ENCODE measurements at places on chromosomes 4 and X.

GRCh38 chrX:55007656-55008055 is 7.5 kb downstream of the APEX2 start:
- peak; percentile 76 for DNase-seq

GRCh38 chr4:148266240-148266639 is 176.0 kb downstream of the NR3C2 start:
- no peak for DNase-seq

DNA sequence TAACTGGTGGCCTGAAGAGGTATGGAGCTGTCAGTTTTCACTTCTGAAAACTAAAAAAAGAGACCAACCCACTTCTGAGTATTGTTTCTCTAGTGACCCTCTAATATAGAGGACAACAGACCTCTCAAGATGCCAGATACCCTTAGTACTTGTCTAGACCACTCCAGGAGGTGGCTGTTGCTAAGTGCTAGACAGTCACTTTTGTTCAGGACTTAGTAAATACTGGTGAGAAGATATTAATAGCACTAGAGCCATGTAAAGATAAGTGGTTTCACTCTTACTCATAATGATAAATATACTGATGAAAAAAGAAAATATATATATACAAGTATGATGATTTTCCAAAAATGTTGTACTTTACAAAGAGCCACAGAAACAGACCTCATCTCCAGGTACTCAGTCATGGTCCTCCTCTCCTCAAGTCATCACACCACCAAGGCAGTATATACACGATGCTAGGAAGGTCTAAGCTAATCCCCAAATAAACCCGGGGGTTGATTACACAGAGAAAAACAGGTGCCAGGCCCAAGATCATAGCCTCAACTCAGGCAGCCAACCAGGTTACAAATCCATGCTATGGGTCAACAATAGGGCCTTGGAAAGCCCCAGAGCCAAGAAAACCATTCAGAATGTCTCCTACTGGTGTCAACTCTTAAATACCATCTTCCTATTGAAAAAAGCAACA is 66.9 kb downstream of the ARHGEF9 start:
- no peak for DNase-seq

DNA sequence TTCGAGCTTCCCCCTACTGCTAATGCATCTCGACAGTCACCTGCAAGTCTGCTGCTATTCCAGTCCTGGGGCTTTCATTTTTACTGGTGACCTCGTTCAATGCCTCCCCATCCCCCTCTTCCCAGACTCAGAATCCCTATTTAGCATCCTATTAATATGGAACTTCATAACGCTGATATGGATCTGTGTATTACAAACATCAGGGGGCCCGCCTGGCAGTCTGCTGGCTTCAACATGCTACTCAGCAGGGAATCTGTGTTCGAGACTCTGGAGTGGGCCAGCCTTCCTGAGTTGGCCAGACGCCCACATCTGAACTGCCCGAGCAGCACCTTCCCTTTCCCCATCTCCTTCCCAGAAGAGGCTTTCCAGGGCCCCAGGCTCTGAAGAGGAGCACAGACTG is 173.9 kb upstream of the PPARGC1A start:
- DNase-seq = no peak

DNA sequence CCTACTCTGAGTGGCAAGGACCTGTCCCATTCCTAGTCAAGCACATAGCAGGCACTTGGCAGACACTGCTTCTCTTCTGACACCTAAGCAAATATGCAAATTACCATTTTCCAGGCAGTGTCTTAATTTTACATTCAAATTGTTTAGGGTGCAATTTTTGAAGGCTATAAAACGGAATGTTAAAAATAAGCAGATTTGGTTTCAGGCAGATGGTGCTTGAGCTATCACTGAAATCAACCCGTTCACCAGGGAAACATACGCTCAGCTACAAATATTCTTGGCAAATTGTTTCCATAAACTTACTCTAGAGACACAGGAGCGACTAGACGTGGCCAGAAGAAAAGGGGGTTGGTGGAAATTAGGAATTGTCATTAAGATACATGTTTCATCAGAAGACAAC is 45.7 kb downstream of the BEND2 start:
- no peak for DNase-seq

DNA sequence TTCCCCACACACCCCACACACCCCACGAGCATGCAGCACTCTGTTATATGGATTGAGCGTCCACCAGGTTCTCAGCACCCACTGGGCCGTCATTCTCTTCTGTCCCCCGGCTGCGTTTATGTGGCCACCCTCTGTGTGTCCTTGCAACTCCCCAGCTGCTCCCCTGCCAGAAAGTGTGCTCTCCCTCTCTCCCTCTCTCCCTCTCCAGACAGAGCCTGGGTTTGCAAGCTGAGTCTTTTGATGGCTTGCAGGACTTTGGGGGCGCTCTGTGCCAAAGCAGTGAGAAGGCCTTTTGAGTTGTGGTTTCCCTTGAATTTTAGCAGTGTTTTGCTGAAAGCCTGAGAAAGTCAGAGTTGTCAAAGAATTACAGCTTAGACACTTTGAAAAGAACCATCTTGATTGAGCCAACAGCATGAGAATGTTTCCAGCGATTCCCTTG is 173.5 kb downstream of the DCLK2 start:
- DNase-seq = no peak

GRCh38 chrX:40945361-40945713 is 139.9 kb upstream of the USP9X start:
- DNase-seq = peak; percentile 87

DNA sequence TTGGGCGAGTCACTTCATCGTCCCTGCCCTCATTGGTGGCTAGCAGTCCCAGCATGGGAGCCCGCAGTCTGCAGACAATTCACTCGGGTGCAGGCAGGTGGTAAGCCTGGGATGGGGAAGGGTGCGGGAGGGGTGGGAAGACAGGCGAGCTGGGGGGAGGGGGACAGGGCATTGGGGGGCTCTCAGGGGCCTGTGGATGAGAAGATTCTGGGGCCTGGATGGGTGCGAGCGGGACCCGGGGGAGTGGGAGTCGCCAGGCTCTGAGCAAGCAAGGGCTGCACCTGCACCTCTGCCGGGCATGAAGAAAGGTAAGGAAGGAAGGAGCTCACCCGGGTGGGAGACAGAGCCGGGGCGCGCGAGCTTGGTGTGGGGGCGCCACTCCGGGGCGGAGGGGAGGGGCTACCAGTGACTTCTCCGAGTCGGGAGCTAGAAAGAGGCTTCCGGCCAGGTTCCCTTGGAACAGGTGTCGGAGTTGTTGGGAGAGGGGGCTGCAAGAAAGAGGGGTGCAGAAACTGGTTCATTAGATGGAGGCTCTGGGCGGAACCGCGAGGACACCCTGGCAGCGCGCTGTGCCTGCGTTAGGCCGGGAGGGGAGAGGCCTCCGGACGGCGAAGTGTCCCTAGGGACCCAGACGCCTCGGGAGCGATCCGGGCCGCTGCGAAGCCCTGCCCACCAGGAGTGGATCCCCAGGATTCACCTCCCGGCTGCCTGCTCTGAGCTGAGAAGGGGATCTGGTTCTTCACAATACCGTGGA is 103.4 kb upstream of the PDLIM3 start:
- DNase-seq = no peak

DNA sequence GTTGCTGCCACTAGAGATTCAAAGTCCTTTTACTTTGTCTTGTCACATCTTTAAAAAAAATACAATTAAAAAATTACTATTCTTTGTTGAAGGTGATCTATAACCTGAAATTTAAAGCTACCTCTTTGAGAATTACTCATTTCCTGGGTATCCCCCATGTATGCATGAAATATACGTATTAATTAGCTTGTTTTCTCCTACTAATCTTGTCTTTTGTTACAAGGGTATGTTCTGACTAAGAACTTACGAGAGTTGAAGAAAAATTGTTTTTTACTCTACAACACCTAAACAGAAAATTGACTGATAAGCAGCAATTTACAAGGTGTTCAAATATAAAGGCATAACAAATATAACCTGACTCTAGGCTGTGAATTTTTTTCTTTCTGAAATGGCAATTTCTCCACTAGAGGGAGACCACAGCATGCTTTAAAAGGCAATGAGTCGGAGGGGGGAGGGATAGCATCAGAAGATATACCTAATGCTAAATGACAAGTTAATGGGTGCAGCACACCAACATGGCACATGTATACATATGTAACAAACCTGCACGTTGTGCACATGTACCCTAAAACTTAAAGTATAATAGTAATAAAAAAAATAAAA is 249.6 kb downstream of the OPHN1 start:
- DNase-seq = peak; percentile 24

DNA sequence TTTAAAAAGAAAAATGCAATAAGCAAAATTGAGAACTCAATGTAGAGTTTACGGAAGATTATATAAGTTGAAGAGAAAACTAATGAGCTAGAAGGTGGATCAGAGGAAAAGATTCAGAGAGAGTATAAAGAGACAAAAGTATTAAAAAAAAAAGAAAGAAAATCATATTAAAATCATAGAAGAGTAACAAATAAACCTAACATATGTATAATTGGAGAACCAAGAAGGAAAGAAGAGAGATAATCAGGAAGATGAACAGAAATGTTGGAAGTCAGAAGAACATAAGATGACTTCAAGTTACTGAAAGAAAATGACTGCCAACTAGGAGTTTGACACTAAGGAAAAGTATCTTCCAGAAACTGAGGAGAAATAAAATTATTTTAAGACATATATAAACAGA is 34.3 kb upstream of the ANTXR2 start:
- no peak for DNase-seq

DNA sequence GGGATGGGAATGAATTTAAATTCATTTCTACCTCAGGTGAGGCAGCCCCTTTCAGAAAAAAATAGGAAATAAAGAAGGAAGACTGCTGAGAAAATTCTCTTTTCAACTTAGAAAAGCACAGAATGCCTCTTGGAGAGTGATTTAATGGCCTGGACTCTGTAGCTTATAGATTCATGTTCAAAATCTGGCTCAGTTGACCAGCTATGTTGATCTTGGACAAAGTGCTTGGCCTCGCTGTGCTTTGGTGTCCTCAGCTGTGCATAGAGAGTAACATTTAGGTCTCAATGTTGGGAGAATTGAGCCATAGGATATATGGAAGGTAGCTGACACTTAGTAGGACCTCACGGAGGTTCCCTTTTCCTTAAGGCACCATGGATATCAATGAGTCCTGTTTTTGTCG is 49.7 kb upstream of the SFRP2 start:
- no peak for DNase-seq

DNA sequence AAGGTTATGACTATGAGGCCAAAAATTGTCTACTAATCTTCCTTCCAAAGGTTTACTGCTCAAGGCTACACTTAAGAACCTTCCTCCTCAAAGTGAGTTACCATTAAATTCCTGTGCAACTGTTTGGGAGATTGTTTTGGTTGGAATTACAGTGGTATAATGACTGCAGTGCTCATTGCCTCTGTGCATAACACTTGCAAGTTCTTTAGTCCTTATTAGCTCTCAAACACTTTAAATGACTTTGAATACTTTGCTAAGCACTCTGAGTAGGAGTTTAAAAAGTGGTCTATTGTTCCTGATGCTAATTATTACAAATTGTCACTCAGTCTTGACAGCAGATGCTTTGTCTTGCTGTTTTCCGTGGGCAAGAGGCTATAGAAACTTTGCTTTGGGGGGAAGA is 422.8 kb upstream of the PABPC4L start:
- no peak for DNase-seq

GRCh38 chr4:138696058-138696457 is 319.5 kb upstream of the NOCT start:
- DNase-seq = no peak

- DNase-seq = no peak
Measured at GRCh38 chr4:180150818-180151217, 2092.4 kb upstream of the TENM3 start.

- DNase-seq = peak; percentile 9
Measured at GRCh38 chr4:182556580-182556979, 313.4 kb downstream of the TENM3 start.

DNA sequence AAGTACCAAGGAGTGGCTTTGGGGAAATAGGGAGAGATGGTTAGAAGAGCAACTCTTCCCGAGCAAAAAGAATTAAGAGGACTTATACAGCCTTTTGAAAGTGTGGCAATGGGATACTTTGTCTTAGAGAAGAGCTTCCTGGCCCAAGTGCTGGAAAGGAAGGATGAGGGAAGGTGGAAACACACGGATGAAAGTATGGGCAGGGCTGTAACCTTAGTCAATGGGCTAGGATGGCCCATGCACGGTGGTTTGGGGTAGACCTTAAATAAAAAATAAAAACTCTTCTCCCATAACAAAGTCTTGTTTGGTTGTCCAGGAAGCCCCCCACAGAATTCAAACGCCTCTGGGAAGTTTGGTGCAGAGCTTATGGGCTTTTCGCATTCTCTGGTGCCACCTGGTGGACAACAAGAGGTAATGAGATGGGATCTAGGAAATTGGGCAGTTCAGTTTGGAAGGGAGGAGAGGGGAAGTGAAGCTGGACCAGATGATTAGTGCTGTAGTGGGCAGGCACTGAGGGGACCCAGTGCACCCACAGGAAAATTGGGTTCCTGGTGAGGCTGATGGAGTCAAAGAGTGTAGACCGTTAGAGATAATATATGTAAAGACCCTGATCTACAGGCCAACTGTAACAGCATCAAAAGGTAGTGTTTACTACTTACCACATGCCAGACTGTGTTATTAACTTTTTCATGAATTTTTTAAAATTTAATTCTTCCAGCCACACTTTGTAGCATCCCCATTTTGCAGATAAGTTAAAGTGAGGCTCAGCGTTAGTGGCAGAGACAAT is 13.8 kb upstream of the ENOX2 start:
- peak; percentile 67 for DNase-seq

DNA sequence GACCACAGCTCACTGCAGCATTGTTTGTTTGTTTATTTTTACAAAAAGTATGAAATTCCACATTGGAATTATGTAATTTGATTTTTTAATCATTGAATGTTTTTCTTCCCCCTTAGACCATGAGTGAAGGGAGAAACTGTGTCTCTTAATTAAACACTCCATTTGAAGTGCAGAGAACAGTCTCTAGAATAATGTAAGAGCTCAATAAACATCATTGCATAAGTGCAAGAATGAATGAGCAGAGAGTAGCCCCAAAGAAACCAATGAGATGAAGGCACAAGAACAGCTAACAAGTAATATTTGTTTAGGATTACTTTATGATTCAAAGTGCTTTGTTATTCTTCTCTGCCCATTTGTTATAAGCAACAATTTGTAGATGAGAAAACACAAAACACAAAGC is 921.3 kb upstream of the LCORL start:
- DNase-seq = no peak

DNA sequence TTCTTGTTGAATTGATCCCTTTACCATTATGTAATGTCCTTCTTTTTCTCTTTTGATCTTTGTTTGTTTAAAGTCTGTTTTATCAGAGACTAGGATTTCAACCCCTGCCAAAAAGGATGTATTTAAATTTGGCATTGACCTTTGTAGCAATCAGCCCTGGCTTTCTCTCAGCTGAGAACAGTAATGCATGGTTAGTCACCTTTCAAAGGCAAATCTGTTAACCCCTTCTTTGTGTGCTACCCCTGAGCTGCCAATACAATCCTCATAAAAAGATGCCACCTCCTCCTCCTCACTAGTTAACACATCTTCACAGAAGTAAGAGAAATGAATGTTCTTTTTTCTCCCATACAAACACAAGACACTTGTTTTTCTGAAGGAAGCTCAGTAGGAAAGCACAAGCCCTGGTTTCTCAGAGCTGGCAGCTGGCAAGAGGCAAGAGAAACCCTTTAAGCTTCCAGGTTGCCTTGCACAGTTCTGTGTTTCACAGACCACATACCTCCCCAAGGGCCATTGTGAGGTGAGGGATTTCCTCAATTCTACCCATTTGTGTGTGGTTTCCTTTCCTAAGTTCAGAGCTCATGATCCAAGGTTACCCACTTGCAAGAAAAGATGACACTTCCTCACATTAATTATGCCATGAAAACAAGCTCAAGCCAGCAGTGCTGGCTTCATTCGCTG is 122.6 kb downstream of the RCHY1 start:
- DNase-seq = no peak

Measured in fibroblast of lung (primary cell).